ENCODE measurements at places on chromosomes 3 and 15.

GRCh38 chr3:197495499-197495898 is 60.3 kb downstream of the BDH1 start:
- DNase-seq: no peak

DNA sequence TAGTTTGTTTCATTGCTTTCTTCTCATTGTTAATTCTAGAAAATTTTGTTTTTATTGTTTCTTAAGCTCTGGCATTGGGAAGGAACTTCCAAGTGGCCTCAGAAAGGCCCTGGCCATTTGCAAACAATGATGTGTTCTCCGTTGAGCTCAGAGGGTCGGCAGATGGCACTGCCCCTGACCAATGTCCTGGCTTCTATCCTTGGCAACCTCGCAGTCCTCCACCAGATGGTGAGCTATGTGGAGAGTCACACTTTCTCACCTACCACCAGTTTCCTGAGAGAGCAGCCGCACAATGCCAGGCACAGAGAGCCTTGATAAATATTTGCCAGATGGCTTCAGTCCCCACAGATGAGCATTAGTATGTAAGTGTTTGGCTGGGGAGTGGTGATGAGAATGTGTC is 343.7 kb downstream of the EPHB1 start:
- no peak for DNase-seq

- DNase-seq: no peak
Observed at GRCh38 chr15:41820791-41821423, 7.0 kb upstream of the JMJD7 start.

- DNase-seq: no peak
Observed at GRCh38 chr3:17079933-17080332, 195.2 kb downstream of the PLCL2 start.

- no peak for DNase-seq
Observed at GRCh38 chr15:38602910-38603670, 38.5 kb upstream of the RASGRP1 start.

GRCh38 chr15:70054884-70055387 is 42.8 kb downstream of the TLE3 start:
- no peak for DNase-seq
